ENCODE measurements at places on chromosomes 13 and 19.
A peak's percentile ranks its signal among the peaks of the same experiment; 100 is the strongest.

GRCh38 chr19:50178320-50178719, 15.2 kb upstream of the IZUMO2 start:
- DNase-seq = no peak

DNA sequence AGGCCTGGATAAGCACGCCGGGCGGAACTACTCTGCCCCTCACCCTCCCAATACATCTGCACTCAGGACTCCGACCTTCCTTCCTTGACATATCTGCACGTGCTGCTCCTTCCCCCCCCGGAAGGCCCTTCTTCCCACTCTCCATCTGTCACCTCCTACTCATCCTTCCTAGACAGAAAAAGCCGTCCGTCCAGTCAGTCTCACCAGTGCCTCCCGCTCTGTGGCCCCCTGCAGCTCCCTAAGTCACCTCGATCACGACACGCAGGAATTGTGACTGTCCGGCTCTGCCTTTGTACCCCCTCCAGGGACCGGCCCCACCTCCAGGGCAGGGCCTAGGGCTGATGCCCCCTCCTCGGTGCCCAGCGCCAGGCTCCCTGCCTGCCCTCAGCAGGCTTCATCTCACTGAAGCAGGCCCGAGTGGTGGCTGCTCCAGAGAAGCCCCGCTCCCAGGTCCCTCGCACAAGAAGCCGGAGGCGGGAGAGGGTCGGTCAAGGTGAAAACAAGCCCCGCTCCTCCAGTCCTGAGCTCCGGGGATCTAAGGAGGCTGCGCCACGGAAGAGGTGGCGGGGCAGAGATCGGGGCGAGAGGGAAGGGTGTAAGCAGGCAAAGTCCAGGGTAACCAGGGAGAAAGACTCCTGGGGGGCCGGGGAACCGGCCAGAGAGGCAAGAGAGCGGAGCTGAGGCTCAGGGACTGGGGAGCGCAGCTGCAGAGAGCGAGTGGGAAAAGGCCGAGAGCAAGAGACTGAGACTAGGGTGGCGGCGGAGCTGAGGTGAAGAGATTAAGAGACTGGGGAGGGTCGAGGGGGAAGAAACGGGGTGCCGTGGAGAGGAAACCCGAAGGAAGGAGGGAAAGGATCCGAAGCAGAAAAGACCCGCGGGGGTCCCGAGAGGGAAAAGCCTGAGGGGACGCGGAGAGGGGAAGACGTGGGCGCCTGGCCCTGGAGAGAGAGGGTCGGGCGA, 1.1 kb downstream of the PPP6R1 start:
- no peak for DNase-seq

DNA sequence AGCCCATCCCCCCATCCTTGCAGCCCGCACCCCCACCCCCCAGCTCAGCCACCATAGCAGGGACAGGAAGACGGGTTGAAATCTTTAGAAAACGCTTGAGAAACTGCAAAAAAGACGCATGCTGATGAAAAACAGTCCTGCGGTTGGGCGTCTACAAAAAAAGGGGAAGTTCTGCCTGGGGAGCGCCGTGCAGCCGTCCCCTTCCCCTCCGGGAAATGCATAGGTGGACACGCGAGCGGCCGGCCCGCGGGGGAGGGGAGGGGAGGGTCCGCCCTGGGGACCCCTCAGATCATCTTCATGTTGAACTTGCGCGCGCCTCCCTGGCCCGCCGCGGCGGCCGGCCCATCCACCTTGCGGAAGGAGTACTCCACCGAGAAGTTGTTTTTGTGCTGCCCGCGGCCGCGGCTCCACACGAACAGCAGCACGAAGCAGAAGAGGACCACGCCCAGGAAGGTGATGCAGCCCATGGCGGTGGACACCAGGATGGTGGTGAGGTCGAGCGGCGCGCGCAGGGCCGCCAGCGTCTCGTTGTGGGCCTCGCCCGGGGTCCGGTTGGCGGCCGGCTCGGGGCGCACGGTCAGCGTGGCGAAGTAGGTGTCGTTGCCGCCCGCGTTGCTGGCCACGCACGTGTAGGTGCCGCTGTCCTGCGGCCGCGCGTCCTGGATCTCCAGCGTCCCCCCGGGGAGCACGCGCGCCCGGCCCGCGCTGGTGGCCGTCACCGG, 7.9 kb upstream of the PEAK3 start:
- no peak for DNase-seq

DNA sequence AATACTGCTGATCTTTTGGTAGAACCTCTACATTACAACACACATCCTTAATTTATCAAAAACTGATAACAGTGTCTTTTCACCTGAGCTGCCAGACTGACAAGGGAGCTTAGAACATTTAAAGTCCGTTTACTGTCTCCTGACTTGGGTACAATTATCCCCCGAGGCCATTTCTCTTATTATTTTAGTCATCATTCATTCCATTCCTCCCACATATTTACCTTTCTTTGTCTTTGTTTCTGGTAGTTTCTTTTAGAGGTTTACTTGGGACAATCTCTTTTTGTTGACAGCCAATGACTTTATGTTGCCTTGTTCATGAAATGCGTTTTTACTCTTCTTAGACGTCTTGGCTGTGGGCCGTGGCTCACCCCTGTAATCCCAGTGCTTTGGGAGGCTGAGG, 186.9 kb downstream of the PCCA start:
- DNase-seq = no peak

GRCh38 chr19:326871-327270, 17.7 kb downstream of the MIER2 start:
- no peak for DNase-seq

DNA sequence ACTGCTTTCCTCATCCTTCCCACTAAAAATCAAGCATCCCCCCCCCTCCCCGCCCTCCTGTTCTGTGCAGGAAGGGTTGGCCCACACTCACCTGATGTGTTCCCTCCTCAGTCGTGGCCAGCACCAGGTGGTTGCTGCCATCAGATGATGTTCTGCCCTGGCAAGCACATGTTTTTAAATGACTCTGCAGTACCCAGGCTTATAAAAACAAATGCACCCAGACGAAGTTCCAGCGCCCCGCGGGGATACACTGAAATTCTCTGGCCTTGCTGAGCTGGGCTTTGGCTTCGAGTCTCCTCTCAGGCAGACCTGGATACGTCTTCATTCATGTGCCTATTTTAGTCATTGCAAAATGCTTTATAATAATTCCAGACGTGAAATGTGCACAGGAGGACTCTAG, 316.3 kb downstream of the DLEU7 start:
- DNase-seq = no peak

- DNase-seq = no peak
These were observed 6.3 kb downstream of the BCAT2 start for GRCh38 chr19:48804496-48804895.

- DNase-seq = no peak
These were observed 2.8 kb upstream of the CIRBP start for GRCh38 chr19:1266129-1266915.

DNA sequence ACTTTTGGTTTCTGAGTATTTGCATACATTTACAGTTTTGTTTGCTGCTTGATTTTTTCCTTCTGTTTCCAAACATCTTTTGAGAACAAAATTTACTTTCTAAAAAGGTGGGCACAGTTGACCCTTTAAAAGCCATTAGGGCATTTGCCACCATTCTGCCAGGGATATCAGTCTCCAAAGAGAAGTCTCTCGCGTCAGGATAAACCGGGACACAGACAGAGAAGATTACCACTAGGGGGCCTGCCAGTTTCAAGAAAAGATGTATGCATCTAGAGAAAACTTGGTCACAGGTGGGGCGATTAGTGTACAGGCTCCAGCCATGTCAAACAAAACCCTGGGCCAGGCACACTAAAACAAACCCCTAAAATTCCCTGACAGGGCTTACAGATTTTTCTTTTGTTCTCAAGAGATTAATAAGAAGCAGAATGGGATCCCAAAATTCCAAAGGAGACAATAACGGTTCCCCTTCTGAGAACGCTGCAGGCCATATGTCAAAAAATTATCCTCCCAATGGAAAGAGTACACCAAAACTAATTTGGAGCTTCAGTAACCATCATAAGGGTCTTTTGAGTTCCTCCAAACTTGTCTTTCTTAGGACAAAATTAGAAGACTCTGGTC, 10.7 kb upstream of the PABPC3 start:
- no peak for DNase-seq

- DNase-seq = no peak
These were observed 34.2 kb downstream of the MBNL2 start for GRCh38 chr13:97256343-97256783.

GRCh38 chr13:98676239-98676638, 76.2 kb downstream of the SLC15A1 start:
- no peak for DNase-seq

- no peak for DNase-seq
These were observed 9.6 kb downstream of the ZNF211 start for GRCh38 chr19:57642396-57643046.

DNA sequence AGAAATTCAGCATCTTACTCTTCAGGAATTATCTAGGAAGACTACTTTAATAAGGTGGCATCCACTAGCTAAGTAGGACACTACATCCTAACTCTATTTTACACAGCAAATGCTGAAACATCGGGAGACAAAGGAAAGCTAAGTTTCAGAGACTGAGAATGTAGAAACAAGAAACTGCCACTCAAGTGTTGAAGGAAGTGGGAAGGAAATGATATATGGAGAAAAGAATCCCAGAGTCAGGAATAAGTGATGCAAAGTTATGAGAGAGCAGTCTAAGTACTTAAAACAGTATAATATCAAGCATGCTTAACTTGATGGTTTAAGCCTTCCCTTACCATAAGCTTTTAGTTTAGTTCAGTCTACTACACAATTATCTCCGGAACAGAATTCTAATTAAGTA, 52.4 kb downstream of the RBM26 start:
- DNase-seq = no peak

DNA sequence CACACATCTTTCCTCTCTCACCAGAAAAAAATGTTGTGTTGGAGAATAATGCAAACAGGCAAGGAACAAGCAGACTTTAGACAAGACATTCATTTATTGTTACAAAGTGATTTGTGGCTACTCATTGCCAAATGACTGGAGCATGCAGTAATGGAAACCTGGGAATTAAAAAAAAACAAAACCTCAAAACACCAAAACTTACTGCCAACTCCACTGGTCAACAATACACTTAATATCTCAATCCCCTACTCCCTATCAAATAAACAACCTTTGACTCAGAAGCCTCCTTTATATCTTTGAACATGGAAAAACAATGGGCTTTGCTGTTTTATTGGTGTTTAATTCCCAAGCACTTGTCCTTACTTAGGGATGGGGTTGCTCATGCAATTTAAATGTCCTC, 112.8 kb downstream of the POSTN start:
- DNase-seq = no peak

DNA sequence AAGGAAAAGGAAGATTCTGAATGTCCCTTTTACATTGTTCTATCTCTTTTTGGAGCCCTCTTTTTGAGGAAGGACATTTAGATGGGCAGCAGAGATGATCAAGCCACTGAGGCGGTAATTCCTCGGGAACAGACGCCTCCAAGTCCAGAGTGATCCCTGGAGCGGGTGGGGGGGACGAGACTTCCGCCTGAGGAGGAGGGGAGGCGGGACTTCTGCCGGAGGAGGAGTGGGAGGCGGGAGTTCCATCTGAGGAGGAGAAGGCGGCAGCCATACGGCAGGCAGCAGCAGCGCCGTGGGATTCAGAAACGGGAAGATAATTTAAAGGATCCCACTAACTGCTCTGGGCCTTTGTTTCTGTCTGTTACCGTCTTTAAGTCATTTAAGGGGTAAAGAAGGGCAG, 37.6 kb upstream of the CD177 start:
- DNase-seq = no peak

DNA sequence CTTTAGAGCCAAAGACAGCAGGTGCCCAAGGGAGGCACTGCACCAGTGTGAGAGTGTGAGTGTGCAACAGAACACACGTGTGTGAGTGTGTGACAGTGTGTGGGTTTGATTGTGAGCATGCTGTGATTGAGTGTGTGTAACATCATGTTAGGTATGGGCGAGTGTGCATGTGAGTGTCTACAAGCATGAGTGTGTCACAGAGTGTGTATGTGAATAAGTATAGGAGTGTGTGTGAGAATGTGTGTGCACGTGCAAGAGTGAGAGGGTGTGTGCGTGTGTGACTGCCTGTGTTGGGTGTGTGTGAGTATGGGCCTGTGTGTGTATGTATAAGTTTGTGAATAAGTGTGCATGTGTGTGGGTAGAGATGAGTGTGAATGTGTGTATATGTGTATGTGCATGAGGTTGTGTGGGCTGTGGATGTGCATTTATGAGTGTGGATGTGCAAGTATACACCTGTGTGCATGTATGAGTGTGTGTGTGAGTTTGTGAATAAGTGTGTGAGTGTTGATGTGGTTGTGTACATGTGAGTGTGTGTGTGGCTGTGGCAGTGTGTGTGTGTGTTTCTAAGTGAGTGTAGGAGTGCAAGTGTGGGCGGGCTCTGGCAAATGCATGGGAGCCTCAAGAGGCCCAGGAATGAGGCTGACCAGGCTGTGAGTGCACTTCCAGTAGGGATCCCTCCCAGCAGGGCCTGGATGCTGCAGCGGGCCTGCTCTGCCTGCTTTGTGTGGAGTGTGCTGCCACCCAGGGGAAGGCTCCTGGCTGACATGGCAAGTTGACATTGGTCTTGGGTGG, 198.4 kb downstream of the COL4A1 start:
- peak; percentile 59 for DNase-seq

- DNase-seq = no peak
These were observed 40.2 kb downstream of the KCNRG start for GRCh38 chr13:50055454-50055853.

- DNase-seq = no peak
These were observed 254.7 kb upstream of the SGCG start for GRCh38 chr13:22925881-22926747.

GRCh38 chr13:104782741-104783140, 1716.5 kb upstream of the SLC10A2 start:
- DNase-seq = no peak

- DNase-seq = no peak
These were observed 75.3 kb upstream of the CLDN10 start for GRCh38 chr13:95477187-95477586.

GRCh38 chr13:98482476-98483444, 94.1 kb downstream of the STK24 start:
- DNase-seq = no peak

DNA sequence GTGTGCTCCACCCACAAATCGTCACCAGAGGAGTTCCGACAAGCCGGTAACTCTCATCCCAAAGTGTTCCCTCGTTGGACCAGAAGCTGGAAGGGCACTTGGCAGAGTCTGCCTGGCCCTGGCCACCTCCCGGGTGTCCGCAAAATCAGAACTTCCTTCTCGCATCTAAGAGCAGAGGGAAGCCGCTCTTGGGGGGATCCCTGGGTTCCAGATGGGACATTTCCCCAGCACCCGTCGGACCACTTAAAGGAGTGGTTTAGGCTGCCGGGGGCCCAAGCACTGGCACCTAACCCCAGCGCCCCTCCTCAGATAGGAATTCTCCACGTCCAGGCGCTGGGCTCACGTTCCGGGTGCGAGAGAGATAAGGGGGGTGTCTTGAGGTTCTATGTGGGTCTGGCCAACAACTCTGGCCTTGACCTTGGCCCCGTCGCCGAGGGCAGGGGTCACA, 857 bp upstream of the MAP2K7 start:
- no peak for DNase-seq

- DNase-seq = peak; percentile 39
These were observed 23.8 kb downstream of the GJA3 start for GRCh38 chr13:20136781-20137703.

DNA sequence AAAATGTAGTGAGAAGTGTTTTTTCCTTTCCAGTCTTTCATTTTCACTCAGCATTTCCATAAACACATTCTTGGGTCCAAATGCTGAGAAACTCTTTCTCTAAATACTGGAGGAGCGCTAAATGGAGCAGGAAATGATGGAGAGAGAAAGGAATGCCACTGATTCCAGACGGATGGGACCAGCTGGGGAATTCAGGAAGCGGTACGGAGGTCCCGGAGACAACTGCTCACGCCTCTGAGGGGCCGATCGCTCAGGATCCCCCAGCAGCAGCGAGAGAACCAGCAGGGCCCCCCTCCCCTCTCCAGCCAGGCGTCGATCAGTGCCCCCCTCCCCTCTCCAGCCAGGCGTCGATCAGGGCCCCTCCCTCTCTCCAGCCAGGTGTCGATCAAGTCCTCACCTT, 13.2 kb downstream of the RASA3 start:
- DNase-seq = no peak

Measured in progenitor cell of endocrine pancreas (in vitro differentiated cells).